ENCODE measurements at places on chromosomes 4 and X.

- no peak for DNase-seq
Measured at GRCh38 chr4:93646233-93646930, 182.2 kb upstream of the ATOH1 start.

- DNase-seq, result no peak
Measured at GRCh38 chr4:158630893-158631292, 40.8 kb downstream of the C4orf46 start.

DNA sequence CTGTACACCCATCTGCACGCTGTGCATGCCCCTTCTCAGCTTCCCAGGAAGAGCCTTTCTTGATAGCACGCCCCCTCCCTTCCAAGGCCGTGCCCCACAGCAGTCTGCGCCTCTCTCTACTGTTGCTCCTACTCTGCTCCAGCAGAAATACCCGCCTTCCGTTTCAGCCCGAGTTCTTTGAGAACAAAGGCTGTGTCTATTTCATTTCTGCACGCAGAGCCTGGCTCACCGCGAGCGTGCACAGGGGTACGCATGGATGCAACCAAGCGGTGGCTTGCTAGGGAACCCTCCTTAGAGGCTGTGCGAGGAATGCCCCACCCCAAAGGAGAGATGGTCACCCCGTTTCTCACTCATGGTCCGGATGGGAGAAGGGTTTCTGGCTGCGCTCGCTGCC lies 485 bp downstream of the AADAT start:
- peak; percentile 33 for DNase-seq

DNA sequence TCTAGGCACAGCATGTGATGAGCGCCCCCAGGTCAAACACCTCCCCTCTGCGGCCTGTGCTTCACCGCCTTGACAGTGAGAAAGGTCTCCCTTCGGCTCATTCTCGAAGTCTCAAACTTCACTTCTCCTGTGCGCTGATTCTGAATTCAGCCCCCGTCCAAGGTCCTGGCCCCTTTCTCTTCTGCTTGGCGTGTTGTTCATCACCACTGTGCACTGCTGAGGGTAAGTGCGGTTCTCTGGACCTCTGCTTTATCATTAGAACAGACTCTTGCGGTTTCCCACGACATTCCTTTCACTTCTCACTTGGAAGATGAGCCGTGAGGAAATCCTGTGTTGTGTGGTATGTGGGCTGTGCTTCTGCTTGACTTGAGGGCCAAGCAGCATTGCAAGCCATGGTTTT lies 11.9 kb downstream of the HTT-AS start:
- DNase-seq, result no peak

DNA sequence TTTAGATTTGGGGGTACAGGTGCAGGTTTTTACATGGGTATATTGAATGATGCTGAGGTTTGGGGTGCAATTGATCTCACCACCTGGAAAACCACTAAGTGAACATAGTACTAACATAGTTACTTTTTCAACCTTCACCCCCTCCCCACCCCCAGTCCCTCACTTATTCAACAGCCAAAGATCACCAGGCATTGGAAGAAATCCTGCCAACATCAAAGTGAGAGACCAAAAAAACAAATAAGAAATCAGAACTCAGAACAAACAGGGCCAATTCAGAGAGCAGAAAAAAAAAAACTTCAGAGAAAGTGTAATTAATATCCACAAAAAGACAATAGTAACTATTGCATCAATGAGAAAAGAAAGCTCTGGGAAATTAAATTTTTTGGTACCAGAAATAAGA lies 20.5 kb upstream of the LAP3 start:
- DNase-seq, result no peak

- no peak for DNase-seq
Measured at GRCh38 chr4:174935607-174936006, 17.4 kb downstream of the ADAM29 start.

DNA sequence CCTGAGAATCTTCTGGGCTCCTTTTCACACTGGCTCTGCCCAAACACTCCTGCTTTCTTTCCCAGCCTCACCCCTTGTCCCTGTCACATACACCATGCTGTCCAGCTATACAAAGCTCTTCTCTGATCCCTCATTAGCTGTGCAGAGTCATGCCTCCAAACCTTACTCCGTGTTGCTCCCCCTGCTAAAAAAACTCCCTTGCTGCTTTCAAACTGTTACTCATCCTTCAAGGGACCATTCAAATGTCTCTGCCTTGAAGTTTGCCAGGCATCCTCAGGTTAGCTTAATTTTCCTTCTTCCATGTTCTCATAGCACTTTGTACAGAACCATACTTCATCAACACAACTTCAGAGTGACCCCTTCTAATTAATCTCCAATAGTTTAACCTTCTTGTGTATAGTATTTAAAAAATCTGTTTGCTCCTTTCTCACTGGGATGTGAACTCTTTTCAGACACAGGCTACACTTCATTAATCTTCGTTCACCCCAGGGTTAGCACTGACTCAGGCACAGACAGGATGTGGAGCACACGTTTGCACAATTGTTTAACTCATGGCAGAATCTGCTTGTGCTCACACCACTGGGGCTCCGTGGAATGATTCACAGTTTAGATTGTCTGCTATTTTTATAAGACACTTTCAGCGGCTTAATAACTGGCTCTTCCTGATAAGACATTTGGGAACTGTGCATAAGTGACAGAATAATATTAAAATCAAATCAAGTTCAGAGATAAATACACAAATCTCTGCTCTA lies 21.4 kb upstream of the SEL1L3 start:
- no peak for DNase-seq

- no peak for DNase-seq
Measured at GRCh38 chrX:40247848-40248622, 150.3 kb upstream of the BCOR start.

GRCh38 chr4:128310266-128310697 lies 22.7 kb upstream of the PGRMC2 start:
- DNase-seq, result no peak

GRCh38 chr4:39259571-39260330 lies 77.4 kb downstream of the WDR19 start:
- DNase-seq, result no peak

DNA sequence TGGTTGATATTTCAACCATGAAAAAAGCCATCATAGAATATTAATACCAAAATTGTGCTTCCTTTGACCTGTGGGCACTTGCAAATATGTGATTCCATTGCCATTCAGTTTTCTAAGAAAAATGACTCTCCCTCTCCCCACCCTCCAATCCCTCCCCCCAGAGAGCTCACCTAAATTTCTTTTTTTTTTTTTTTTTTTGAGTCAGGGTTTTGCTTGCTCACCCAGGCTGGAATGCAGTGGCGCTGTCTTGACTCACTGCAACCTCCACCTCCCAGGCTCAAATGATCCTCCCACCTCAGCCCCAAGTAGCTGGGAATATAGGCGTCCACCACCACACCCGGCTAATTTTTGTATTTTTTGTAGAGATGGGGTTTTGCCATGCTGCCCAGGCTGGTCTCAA lies 47.0 kb downstream of the SNX25 start:
- DNase-seq, result no peak

DNA sequence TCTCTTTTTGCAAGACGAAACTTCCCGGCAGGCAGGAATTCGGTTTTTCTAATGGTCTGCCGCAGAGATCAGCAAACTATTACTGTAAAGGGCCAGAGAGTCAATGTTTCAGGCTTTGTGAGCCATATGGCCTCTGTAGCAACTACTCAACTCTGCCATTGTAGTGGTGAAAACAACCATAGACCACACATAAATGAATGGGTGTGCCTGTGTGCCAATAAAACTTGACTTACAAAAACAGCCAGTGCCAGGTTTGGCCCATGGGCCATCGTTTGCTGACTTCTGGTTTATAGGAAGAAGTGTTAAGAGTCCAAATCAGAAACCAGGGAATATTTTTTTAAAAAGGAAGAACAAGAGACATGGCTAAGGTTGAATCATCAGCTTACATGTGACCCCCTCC lies 163.0 kb downstream of the SH3KBP1 start:
- DNase-seq, result no peak

DNA sequence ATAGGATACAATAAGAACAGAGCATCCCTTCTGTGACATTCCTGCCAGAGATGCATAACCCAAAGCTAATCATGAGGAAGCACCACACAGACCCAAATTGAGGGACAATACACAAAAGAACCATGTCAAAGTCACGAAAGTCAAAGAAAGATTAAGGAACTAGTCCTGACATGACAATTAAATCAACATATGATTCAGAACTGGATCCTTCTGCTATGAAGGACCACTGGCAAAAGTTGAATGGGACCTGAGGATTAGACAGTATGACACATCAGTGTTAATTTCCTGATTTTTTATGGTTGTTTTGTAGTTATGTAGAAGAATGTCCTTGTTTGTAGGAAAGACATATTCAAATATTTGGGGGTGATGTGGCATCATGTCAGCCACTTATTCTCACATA lies 13.9 kb downstream of the ACOT9 start:
- no peak for DNase-seq

DNA sequence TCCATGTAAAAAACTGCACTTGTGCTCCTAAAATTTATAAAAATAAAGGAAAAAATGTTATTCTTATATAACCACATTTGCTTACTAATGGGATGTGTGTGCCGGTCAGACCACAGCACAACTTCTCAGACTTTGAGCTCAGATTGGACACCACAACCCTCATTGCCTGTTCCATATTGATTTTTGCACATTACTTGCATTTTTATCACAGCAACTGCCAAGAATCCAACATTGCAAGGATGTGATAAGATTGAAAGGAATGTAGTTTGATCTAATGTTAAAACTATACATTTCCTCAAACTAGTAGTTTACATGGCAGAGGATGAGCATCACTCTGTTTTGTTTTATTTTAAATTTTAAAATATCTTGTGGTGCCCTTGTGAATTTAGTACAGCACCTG lies 227.8 kb downstream of the KDR start:
- no peak for DNase-seq

DNA sequence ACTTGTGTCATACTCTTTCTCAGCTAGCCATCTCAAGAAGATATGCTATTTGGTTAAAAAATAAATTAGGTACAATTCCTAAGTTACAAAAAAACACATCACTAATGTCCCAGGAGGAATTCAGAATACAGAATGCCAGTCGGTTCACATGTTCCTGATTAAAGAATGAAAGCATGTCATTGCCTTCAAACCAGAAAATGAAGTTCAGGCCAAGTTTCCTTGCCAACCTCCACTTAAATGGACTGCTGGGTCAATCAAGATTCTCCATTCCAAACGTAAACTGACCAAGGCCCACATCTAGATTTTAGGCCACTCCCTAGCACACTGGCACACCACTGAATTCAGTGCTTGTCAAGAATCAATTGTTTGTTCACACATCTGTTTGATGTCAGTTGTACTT lies 6.5 kb downstream of the PIGA start:
- DNase-seq, result no peak

- no peak for DNase-seq
Measured at GRCh38 chr4:118353534-118354030, 779 bp upstream of the PRSS12 start.

GRCh38 chr4:80006935-80007744 lies 65.9 kb downstream of the ANTXR2 start:
- DNase-seq, result no peak

DNA sequence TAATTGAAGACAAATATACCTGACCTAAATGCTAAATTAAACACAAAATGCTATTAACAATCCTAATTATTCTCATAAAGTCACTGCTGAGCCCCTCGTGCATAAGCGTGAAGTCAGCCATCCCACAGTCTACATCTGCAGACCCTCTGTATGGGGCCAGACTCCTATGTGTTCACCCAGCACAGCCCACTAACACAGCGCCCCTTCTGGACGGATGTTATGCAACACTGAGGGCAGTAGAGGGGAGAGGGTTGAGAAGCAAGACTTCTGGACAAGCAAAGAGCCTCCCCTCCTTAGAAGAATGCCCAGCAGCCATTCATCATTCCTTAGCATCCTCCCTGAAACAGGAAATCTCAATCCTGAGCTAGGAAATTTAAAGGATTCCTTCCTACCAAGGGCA lies 7.9 kb downstream of the TRPC3 start:
- peak; percentile 83 for DNase-seq

DNA sequence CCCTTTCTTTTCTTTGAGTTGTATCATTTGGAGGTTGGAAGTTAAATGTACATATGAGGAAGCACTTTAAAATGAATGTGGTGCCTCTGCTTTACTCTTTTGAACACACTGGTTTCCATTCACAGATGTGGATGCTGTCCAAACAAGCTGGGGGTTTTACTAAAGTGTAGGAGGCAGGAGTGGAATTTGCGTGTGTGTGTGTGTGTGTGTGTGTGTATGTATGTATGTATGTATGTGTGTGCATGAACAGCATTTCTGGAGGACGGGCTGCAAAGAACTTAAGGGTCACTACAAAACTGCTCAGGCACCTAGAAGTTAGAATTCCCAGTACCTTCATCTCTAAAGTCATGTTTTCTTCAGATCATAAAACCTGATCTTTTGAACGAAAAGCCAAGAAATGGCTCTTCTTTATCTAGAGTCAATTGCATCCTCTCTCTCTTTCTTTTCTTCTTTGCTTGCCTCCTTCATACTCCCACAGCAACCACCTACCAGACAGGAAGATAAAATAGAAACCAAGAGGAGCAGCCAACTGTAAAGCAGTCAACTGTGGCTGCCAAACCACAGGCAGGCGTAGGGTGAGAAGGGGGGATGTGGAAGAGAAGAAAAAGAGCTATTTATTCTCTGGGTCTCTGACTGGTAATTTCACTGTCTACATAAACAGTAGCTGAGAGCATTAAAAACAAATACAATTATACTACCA lies 177.0 kb upstream of the RASGEF1B start:
- no peak for DNase-seq

DNA sequence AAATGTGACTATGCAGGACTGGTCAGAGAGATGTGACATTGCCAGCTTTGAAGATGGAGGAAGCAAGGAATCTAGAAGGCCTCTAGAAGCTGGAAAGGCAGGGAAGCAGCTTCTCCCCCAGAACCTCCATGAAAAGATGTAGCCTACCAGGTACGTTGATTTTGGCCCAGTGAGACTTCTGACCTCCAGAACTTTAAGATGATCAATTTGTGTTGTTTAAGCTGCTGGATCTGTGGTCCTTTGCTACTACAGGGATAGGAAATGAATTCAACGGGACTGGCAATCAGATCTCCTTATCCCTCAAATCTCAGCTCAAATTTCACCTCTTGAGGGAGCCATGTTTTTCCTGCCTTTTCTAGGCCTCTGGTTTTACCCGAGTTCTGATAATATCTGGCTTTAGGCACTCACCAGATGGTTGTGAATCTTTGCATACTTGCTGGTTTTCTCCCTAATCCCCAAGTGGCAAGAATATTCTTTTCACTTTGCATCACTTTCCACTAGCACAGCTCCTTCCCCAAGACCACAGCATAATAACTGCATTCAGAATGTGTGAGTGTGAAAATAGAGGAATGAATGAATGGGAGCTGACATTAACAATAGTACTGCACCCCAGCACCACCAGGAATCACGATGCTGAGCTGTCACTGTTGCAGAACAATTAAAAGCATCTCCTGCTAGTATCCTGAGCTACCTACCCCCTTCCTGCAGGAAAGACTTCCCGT lies 25.5 kb upstream of the TMSB4X start:
- no peak for DNase-seq

GRCh38 chr4:142474398-142475087 lies 371.6 kb downstream of the INPP4B start:
- DNase-seq, result no peak

- no peak for DNase-seq
Measured at GRCh38 chr4:108878806-108879205, 116.0 kb upstream of the ETNPPL start.

- DNase-seq, result peak; percentile 74
Measured at GRCh38 chrX:10620121-10620699, at the start of gene MID1. Gene MID1 (minus strand): TSS chrX:10620585. CDS start chrX:10567547, 53,038 bp downstream.
